ENCODE measurements at places on chromosomes 5 and 9.

- no peak for DNase-seq
These were observed 401.1 kb upstream of the TRPC7 start for GRCh38 chr5:136766456-136766855.

DNA sequence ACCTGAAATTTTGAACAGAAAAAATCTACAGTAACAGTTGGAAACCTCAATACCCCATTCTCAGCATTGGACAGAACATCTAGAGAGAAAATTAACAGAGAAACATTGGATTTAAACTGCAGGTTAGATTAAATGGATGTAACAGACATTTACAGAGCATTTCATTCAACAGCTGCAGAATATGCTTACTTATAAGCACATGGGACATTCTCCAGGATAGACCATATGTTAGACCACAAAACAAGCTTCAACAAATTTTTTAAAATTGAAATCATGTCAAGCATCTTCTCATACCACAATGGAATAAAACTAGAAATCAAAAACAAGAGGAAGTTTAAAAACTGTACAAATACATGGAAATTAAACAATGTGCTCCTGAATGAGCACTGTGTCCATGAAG, 316.3 kb downstream of the FAM170A start:
- no peak for DNase-seq

DNA sequence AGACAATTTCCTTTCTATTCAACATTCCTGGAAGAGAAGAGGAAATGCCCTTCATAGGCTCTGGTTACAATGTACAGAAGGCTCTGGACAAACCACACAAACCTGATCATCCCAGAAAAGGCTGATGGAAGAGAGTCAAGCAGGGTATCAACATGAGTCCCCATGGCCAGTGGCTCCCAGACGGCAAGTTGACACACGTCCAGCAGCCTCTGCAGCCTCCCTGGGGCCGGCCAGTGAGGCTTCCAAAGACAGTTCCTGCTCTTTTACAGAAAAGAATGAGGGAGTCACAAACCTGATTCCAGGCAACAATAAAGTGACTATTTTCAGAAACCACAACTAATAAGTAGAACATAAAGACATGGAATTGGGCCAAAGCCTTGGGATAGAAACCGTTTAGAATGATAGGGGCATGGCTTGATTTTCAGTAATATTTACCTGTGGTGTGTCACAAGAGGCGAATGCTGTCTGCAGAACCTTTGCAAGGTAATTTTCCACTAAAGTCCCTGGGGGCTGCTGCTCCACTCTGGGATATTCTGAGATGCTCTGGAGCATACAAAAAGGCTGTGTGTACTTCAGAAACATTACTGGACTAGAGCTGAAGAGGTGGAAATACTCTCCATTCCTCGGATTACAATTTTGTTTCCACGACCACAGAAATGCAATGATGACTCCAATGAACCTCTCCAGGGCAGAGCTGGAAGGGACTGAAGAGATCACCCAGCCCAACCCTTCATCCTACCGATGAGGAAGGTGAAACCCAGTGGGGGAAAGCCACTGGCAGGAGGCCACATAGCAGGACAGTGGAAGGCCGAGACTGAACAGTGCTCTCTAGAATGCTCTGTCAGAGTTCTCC, 10.4 kb downstream of the MED27 start:
- no peak for DNase-seq

GRCh38 chr5:101877451-101877850, 418.6 kb downstream of the SLCO4C1 start:
- no peak for DNase-seq

DNA sequence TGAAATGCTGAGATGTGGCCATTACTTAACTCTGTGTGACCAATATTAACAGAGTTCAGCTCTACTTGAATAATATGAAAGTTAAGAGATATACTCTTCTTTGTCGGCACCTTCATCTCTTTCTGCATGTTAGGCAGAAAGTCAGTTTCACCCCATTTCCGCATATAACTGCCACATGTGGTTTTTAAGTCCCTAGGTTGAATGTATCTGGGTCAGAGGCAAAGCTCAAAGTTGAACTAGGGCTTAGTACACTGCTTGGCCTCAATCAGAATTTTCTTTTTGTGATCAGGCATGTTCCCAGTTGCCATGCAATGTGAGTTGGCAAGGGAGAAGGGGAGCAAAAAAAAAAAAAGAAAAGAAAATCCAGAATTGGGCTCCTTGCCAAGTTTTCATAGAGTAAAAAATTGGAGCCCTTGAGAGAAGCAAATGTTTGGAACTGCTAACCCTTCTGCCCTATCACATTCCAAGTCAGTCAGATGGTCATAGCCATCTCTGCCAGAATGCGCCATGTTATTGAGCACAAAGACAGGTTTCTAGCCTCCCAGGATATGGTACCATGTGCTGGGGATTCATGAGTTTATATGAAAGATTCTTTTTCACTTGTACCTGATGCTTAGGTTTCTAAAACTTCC, 251.2 kb upstream of the RORB start:
- DNase-seq, result no peak

DNA sequence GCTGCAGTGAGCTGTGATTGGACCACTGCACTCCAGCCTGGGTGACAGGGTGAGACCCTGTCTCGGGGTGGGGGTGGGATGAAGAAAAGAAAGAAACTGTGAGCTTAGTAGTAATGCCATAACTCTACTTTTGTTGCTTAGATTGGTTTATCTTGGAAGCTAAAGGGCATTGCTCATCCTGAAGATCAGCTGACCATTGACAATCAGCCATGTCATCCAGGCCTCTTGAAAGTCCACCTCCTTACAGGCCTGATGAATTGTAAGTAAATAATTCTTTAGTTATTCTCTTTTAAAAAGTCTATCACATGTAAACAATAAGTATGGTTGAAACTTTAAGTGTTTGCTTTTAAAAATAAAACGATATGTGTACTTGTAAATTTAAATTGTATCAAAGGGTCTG, 11.4 kb downstream of the OCLN start:
- DNase-seq, result no peak

- DNase-seq, result peak; percentile 49
These were observed 744 bp downstream of the OTULIN start for GRCh38 chr5:14665101-14665822.

GRCh38 chr5:12384005-12384404, 479.8 kb upstream of the CTNND2 start:
- DNase-seq, result no peak

- peak; percentile 10 for DNase-seq
These were observed 29.9 kb downstream of the BTNL9 start for GRCh38 chr5:181069767-181070491.

DNA sequence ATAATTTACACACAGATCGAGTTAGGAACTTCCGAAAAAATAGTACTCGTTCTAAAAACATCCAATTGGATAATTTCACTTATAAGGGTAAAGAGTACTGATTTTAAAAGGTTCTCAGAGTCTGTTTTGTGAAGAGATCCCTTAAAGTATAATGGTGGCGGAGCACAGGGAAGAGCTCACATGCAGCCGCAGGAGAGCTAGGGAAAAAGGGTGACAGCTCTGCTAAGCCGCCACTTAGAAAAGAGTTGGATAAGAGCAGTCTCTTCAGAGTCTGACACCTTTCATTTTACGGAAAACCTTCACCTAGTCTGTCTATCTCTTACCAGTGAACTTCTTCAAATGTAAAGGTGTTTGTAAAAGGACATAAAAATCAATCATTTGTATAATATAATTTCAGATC, 149.9 kb downstream of the COMMD10 start:
- no peak for DNase-seq

- peak; percentile 87 for DNase-seq
These were observed 22.0 kb downstream of the ENHO start for GRCh38 chr9:34500623-34501267.

- DNase-seq, result no peak
These were observed 23.9 kb downstream of the LARP1 start for GRCh38 chr5:154779105-154779504.

DNA sequence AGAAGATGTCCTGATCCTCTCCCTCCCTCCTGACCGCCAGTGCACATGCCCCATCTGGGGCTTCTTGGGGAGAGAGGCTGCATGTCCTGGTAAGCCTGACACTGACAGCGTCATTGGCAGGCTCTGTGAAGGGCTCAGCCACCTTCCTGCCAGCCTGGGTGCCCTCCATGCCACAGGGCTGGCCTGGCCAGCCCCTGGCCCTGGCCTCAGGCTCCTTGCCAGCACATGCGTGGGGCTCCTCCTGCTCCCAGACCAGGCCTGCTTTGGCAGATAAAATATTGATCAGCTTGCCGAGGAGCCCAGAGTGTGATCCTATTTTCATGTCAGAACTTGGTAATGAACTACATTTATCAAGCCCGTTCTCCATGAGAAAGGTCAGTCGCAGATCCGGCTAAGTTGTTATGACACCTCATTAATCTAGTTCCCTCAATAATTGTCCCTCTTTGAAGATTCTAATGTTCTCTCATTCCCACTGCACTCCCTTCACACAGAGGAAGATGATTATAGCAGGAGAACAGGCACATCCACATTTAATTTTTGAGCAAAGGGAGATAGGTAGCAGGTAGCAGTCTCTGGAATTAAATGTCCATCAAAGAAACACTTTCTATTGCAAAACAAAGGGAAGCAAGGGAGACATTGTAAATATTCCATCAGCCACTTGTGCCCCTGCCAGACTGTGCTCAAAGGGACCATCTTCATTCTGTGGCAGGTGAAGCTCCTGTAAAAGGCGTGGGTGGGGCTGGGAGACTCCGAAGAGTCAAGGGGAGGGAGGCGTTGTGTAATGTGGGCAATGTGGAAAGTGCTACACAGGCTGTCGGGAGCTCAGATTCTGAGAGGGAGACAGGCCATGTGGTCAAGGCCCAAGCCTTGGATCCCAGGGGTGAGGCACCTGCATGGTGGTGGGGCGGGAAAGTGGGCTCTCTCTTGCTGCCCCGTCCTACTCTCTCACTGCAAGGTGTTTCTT, 272.0 kb downstream of the HSPA4 start:
- DNase-seq, result no peak

GRCh38 chr5:112333331-112333781, 85.7 kb downstream of the EPB41L4A start:
- no peak for DNase-seq

- DNase-seq, result no peak
These were observed 44.9 kb upstream of the SNCAIP start for GRCh38 chr5:122267185-122267584.

- DNase-seq, result no peak
These were observed 581.8 kb downstream of the ACTL7B start for GRCh38 chr9:108273988-108274387.

DNA sequence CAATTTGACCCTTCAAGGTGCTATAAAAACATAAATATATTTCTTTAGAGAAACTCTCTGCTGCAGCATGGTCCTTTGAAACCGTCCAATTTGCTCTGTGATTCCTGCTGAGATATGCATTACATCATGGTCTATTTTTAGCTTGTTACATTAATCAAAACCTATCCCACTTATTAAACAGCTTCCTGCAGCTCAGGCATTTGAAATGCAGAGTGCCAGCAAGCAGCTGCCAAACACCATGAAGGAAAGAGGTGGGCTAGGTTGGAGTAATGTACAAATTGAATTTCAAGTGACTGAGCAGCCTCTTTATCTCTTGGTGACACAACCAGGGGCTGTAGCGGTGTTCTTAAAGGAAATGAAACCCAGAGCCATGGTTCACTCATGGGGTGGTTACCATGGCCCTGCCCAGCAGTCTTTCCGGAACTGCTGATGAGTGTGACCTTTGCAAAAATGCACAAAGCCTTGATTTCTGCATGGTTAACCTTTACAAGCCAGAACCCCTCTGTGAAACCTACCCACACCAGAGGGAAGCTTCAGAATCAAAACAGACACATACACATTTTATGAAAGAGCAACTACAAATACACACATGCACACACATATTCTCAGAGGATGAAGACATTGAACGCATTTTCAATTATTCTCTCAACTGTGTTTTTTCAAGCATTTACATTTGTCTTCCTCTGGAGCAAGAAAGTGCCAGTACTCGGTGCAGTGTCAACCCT, 155.8 kb upstream of the ZNF608 start:
- DNase-seq, result peak; percentile 34

GRCh38 chr9:69342769-69343168, 17.8 kb downstream of the ENTREP1 start:
- no peak for DNase-seq

- no peak for DNase-seq
These were observed 235.7 kb upstream of the HAPLN1 start for GRCh38 chr5:83956386-83956785.

GRCh38 chr9:128768606-128769005, 3.1 kb downstream of the ZER1 start:
- DNase-seq, result no peak

DNA sequence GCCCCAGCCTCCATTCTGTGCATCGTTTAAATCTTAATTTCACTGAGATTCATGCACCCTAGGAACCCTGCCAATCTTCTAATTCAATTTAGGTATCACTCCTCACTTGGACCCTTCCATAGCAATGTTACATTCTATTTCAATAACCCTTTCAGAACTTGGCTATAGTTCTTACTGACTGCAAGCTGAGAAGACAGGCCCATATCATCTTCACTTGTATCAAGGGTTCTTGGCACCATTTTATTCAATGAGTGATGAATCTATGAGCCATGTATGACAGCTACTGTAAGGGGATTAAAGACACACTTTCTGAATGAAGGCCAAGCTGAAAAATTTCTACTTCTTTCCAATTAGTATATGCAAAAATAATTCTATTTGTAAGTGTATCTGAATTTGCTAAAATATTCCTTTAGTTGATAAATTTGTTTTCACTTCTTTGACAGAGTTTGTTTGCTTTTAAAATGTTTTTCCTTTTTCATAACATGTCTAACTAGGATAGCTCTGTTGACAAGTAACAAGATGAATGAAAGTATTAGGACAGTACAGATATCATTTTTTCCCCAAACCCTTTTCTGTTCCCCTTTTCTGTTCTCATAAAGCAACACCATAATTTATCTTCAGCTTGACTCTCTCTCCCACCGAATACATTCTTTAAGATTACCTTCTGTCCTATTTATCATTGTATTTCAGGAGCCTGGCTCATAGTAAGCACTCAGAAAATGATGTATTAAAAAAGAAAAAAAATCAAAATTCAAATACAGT, 9.6 kb downstream of the ITGA2 start:
- no peak for DNase-seq
